ENCODE measurements at places on chromosomes 12 and 14.

- no peak for DNase-seq
Observed at GRCh38 chr12:1403417-1403816, 191.0 kb downstream of the FBXL14 start.

DNA sequence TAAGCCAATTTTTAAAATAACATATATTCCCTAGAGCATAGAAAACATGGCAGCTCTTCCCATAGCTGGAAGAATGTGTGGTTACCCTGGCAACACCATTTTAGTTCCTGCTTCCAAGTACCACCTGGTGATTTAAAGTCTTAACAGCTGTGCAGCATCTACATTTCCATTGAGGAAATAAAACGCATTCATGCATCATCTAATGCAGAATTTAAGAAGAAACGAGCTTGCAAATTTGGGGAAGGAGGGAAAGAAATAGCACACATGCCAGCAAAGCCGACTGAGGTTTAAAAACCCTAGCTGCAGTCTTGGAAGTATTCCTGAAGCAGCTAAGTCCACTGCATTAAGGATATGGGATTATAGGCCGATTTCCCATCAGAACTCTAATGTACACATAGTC is 22.8 kb upstream of the SLC38A2 start:
- no peak for DNase-seq

DNA sequence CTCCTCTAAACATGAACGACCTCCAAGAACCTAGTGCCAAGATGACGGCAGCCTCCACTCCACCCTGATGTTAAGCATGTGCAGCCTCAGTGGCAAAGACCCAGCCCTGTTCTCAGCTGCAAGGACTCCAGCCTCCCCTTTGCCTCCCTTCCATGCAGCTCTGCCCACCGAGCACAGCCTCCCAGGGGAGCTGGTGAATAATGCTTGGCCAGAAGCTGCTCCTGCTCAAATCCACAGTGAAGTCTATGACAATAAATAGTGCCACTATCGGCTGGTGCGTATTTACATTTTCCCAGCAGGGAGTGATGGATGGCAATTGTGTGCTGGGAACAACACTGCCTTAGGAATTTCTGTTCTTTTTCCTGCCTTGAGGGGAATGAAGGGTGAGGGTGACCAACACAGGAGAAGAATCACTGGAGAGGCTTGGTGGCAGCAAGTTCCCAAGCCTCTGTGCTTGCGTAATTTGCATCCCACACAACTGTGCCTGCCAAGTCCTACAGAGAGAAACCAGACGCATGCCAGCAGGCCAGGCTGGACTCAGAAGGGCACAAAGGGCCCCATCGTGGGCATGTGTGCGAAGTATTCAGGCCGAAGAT is 29.9 kb upstream of the TC2N start:
- no peak for DNase-seq

DNA sequence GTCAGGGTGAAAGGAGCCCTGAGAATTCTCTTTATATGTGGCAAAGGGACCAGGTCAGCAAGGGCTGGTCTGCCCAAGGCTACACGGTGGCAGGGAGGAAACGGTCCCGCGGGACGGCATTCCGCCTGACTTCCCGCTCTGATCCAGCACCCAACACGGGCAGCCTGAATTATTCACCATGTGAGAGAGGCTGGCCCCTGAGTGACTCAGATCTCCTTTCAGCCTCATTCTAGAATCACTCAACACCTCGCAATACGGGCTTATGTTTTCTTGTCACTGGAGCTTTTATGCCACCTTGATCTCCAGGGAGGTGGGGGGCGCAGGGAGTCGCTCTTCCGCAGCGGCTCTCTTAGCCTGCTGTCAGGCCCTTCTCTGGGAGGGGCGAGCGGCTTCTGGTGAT is 8.5 kb downstream of the LRTM2 start:
- no peak for DNase-seq

DNA sequence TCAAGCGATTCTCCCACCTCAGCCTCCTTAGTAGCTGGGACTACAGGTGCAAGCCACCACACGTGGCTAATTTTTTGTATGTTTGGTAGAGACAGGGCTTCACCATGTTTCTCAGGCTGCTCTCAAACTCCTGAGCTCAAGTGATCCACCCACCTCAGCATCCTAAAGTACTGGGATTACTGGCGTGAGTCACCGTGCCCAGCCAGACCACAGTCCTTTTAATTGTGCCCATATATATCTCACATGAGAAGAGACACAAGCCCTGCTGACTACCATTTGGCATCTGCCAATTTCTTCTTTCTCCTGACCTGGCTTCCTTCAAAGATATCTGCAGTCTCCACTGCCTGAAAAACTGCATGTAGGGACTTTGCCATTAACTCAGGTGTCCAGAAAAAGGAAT is 142.5 kb downstream of the DPY19L2 start:
- DNase-seq, result no peak

- DNase-seq, result no peak
Observed at GRCh38 chr12:55712700-55713415, 3.0 kb upstream of the BLOC1S1 start.

DNA sequence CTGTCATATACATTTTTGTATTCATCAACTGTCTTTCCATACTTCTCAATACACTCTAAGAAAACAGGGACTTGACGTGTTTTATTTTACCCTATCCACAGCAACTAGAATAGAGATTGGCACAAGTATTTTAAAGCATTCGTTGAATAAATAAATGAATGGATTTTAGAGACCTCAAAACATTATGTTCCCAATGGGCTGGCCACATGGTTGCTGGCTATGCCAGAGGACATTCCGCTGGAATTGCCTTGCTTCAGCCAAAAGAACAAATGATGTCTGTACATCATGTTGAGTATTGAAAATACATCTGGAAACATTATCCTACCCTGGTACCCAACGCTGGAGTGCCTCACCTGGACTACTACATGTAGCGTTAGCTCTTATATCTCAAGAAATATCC is 132.8 kb upstream of the RAP1B start:
- no peak for DNase-seq

DNA sequence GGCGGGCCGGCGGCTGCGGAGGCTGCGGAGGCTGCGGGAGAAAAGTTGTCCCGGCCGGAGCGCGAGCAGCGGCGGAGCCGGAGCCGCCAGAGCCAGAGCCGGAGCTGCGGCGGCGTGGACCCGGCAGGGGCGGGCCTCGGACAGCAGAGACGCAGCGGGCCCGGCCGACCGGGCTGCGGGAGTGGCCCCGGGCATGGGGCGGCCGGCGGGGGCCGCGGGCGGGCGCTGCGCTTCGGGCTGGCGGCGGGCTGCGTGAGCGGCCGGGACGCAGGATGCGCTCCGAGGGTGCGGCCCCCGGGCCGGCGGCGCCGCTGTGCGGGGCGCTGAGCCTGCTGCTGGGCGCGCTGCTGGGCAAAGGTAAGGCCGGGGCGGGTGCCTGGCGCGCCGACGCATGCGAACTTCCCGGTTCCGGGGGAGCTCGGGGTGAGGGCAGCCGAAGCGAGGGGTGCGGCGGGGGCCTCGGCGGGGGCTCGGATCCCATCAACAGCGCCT is at the start of gene TMEM132C:
Gene TMEM132C (plus strand): TSS at position 40 of the 492 bp plus-strand sequence. CDS start 233 bp downstream, at position 273.
- DNase-seq, result no peak

- no peak for DNase-seq
Observed at GRCh38 chr14:35470755-35471154, 63.2 kb upstream of the INSM2 start.

DNA sequence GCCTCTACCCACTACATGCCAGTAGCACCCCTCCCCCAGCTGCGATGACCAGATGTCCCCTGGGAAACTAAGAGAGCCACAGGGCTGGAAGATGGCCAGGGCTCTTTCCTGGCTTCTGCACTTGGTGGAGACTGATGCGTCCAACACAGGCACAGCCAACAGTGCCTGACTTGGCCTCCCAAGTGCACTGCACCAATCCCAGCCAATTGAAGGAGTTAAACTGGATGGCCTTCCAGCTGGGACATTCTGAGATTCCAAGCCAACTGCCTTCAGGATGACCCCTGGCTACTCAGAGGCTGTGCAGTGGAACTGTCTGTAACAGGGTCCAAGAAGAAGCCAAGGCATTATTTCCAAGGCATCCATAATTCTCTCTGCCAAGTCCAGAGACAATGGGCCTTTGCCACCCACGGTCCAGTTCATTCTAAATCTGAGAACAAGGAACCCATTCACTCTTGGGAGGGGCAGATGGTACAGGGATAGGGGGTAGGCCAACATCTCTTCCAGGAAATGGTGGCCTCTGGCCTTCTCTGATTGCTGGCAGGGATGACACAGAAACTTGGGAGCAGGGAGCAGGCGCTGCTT is 35.2 kb downstream of the PRIMA1 start:
- no peak for DNase-seq

- DNase-seq, result peak; percentile 74
Observed at GRCh38 chr12:104219908-104220404, 4.4 kb downstream of the TXNRD1 start.

DNA sequence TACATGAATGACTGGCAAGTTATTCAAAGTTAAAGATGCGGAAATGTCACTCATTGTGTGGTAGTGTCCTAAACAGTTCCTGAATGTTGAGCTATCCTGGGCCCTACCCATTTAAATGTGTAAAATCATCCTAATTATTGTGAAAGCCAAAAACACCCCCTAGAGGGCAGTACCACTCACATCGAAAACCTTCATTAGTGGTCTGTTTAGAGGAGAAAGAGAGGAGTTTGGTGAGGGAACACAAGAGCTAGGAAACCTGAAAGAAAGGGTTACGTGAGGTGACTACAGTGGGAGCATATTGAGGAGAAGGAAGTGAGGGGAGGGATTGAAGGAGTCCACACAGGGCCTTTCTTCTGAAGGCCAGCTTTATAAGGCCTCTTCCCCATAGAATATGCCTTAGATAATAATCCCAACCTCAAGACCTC is 2.5 kb upstream of the TEP1 start:
- no peak for DNase-seq

GRCh38 chr12:24197532-24197931 is 248.1 kb upstream of the SOX5 start:
- DNase-seq, result no peak

GRCh38 chr12:107536613-107537012 is 149.0 kb upstream of the PWP1 start:
- no peak for DNase-seq

- no peak for DNase-seq
Observed at GRCh38 chr12:53200458-53201176, 6.4 kb downstream of the ITGB7 start.

- no peak for DNase-seq
Observed at GRCh38 chr12:121568971-121569751, 11.7 kb downstream of the KDM2B start.

DNA sequence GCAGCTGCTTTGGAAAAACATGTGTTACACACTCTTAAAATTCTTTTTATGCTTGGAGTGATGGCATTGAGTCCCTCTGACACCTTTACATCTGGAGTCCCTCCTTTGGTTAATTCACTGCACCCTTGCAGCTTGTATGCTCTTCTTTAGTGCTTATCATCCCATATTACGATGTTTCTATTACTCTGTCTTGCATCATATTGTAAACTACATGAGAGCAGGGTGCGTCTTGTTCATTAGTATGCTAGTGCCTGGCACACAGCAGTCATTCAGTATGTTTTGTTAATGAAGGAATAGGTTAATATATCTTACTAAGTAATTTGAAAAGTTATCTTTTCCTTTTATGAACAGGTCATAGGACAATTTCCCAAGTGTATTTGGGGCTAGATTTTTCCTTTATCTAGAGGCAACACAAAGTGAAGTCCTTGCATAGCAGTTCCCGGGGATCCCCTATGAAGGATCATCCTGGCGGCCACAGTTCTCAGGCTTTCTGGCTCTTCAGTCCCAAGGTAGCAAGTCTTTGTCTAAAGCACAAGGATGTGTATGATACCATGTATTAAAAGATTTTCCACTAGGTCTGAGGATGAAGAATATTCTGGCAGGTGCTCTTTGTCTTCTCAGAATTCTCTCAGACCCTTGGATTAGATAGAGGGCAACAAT is 363.8 kb downstream of the FUT8 start:
- DNase-seq, result no peak

- no peak for DNase-seq
Observed at GRCh38 chr14:54867011-54867410, 35.6 kb downstream of the GCH1 start.

- DNase-seq, result no peak
Observed at GRCh38 chr12:68267892-68268396, 14.5 kb upstream of the IL22 start.

GRCh38 chr14:71632440-71632946 is 299.7 kb upstream of the RGS6 start:
- DNase-seq, result no peak

- DNase-seq, result no peak
Observed at GRCh38 chr14:56687123-56687522, 107.5 kb downstream of the TMEM260 start.

GRCh38 chr14:24271134-24271833 is at the start of gene RABGGTA:
Gene RABGGTA, minus strand, starts transcription at chr14:24271597. Its CDS starts 482 bp downstream, at chr14:24271115.
- DNase-seq, result peak; percentile 92
